Chondrocyte (in vitro differentiated cells): ENCODE measurements at places on chromosomes 2 and 18. TPM values are rescaled to one million over a fixed set of nuclear protein-coding genes. Genes with fewer than 3 reads are reported as not detected.

Gene CDC42EP3
- 60.3 to 97.8 TPM (median 91.2 TPM) in 3 replicates for total RNA-seq

Gene C2orf76
- total RNA-seq = 9.6 to 13.6 TPM (median 11.0 TPM) in 3 replicates

Gene TBR1
- total RNA-seq = not detected in 3 replicates

Gene AKAIN1
- not detected in 3 replicates for total RNA-seq

GRCh38 chr18:58887613-58887963 is 22.9 kb downstream of the ZNF532 start:
- peaks cover 63% of the 10 kb centered on the region for H3K4me1 ChIP-seq
- no peak for DNase-seq
- H3K27ac ChIP-seq = peak overlapping the region; percentile 91
- H3K4me3 ChIP-seq = peak overlapping the region; percentile 21
- H3K36me3 ChIP-seq = peaks cover 7% of the 10 kb centered on the region
- no peaks in the 10 kb centered on the region for H3K27me3 ChIP-seq
